ENCODE measurements at places on chromosomes 7 and 10.
A peak's percentile ranks its signal among the peaks of the same experiment; 100 is the strongest.

GRCh38 chr10:75451831-75452230 is 20.4 kb downstream of the LRMDA start:
- no peak for DNase-seq

GRCh38 chr7:100763556-100764140 is 30.3 kb downstream of the ZAN start:
- DNase-seq, result no peak

GRCh38 chr7:40747856-40748255 is 613.1 kb downstream of the SUGCT start:
- no peak for DNase-seq

GRCh38 chr7:99120501-99120900 is 23.4 kb downstream of the SMURF1 start:
- DNase-seq, result no peak

DNA sequence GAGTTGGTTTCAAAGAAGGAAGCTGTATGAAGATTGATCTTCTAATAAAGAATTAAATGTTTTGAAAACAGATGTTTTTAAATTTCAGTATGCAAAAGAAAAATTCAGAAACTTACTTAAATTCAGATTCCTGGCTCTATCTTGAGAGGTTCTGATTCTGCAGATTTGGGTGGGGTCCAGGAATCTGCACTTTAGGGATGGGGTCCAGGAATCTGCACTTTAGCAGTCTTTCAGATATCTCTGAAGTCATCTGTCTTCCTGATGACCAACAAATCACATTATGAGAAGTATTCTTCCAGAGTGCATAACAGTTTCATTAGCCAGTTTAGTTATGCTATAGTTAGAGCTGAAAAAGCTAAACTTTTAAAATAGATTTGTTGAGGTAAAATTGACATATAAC is 24.1 kb downstream of the ABRAXAS2 start:
- no peak for DNase-seq

DNA sequence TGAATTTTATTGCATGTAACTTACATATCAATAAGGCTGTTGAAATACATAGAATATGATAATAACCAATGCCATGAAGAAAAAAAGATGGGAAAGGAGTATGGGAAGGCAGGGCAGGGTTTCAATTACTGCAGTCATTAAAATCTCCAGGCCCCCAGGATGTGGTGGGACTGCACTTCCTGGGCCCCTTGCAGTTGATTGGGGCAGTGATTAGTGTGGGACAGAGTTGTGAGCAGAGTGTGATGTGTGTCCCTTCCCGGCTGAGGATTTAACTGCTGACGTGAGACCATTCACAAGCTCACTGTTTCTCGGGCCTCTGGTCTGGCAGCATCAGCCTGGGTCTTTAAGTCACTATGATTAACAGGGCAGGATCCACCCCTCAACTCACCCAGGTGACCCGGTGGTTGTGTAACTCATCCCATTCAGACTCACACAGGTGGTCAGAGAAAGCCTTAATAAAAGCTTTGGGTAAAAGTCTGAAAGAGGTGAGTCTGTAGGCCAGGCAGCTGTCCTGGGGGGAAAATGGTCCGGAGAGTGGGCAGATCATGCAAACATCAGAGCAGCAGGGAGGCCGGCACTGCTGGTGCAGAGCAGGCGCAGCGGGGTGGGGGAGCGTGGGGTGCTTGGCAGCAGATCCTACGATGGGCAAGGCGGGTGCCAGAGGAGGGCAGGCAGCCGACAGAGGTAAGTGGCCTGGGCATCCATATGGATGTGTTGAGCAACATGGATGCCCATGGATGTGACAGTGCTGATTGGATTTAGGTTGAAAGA is 36.3 kb upstream of the WDFY4 start:
- DNase-seq, result no peak

- no peak for DNase-seq
Observed at GRCh38 chr10:51510231-51510630, 189.2 kb downstream of the CSTF2T start.

- no peak for DNase-seq
Observed at GRCh38 chr7:157523766-157524421, 187.1 kb downstream of the DNAJB6 start.

GRCh38 chr7:154484943-154485342 is 432.7 kb downstream of the DPP6 start:
- no peak for DNase-seq

- DNase-seq, result no peak
Observed at GRCh38 chr7:7607010-7607409, 33.5 kb upstream of the UMAD1 start.

- no peak for DNase-seq
Observed at GRCh38 chr7:100835903-100836811, 8.8 kb upstream of the EPHB4 start.

- peak; percentile 37 for DNase-seq
Observed at GRCh38 chr7:954330-955238, at the start of gene ADAP1. TSS of gene ADAP1 (minus strand) at chr7:954680. CDS start at chr7:954477, 203 bp downstream.

- no peak for DNase-seq
Observed at GRCh38 chr7:16086743-16087142, 334.6 kb downstream of the CRPPA start.

- DNase-seq, result no peak
Observed at GRCh38 chr10:61730671-61731070, 67.9 kb downstream of the CABCOCO1 start.

- DNase-seq, result no peak
Observed at GRCh38 chr10:127254276-127254675, 57.9 kb upstream of the INSYN2A start.

GRCh38 chr7:149238051-149238450 is 1.4 kb upstream of the ZNF212 start:
- no peak for DNase-seq

- DNase-seq, result no peak
Observed at GRCh38 chr7:42880392-42880791, 31.5 kb downstream of the C7orf25 start.

DNA sequence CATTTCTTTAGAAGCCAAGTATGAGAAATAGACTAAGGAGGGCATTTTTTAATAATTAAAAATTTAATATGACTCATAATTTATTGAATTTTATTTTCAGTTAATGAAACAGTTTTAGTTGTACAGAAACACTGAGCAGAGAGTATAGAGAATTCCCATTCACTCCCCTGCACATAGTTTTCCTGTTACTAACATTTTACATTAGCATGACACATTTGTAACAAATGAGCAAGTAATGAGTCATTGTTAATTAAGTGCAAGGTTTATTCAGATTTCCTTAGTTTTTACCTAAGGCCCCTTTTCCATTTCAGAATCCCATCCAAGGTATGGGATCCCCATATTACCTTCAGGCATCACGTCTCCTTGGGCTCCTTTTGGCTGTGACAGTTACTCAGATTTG is 271.5 kb upstream of the FZD8 start:
- DNase-seq, result no peak

DNA sequence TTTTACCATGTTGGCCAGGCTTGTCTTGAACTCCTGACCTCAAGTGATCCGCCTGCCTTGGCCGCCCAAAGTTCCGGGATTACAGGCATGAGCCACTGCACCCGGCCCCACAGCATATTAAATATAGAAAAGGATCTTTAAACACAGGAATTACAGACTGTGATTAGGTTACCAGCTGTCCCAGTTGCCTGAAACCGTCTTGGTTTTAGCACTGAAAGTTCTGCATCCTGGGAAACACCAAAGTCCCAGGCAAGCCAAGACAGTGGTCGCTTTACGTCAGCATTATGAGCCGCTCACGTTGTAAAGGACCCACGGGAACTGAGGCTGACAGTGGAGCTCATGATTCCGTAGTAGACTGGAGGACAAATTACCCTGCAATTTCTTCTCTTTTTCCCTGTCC is 69.0 kb upstream of the FAM180A start:
- no peak for DNase-seq

- DNase-seq, result no peak
Observed at GRCh38 chr7:107972075-107972482, 30.9 kb downstream of the LAMB1 start.

GRCh38 chr10:68212721-68213352 is 19.1 kb downstream of the ATOH7 start:
- DNase-seq, result no peak

DNA sequence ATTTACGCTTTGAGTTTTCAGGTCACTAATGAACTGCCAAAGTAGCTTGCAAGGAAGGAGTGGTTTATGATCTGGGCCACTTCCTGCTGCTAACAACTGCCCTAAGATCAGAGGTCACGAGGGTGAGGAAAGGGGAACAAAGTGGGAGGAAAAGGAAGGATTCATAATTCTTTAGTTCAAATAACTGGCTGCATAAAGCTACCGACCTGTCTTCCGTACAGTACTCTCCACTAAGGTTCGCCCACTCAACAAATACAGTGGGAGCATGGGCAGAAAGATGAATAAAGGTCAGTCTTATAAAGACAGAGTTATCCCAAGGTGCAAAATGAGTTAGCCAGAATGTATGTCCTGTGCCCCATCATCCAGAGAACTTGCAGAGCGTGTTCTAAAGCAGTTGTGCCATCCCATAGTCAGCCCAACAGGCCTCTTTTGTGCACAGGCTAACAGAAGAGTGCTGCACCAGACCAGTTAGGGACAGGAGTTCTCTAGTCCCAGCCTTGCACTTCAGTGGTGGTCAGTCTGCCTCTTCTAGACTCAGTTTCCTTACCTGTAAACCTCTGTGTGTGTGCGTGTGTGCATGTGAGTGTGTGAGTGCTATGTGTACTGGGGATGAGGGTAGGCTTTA is 65.9 kb downstream of the CREB3L2 start:
- DNase-seq, result no peak

GRCh38 chr10:52353960-52354394 is 39.9 kb downstream of the DKK1 start:
- no peak for DNase-seq

- no peak for DNase-seq
Observed at GRCh38 chr10:61617586-61617985, 45.1 kb upstream of the CABCOCO1 start.

GRCh38 chr10:110655320-110655719 is 11.2 kb downstream of the RBM20 start:
- no peak for DNase-seq

DNA sequence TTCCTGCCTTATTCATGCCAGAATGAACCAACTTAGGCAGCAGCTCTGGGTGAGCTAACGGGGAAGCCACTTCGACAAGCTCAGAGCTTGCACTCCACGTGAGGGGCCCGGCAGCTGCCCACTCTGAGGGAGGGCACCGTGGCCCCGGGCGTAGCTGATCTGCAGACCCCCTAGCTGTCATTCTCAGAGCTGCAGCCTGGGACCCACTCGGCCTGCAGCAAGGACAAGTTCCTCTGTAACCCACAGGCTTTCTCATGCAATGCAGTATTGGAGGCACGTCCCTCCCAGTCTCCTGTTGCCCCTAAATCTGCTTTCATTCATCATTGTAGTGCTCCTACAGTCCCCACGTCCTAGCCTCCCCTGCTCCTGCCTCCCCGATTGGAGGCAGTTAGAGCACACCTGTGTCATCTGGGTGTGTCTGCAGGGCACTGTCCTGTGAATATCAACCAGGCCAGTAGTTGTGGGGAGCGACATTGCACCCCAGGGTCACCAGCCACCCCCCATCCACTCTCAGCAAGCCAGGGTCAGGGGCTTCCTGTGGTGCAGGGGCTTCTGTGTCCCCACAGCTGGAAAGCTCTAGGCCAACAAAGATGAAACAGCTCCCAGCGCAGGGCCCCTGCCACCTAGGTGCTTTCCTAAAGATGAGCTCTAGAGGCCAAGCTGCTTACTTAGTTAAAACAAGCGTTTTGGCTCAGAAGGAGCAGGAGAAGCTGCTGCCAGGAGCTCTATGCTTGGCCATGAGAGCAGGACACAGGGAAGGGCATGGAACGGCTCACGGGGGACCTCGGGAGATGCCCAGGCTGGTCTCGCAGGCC is 333.6 kb downstream of the ADARB2 start:
- DNase-seq, result no peak

- peak; percentile 92 for DNase-seq
Observed at GRCh38 chr7:101138213-101138870, 11.4 kb downstream of the SERPINE1 start.

- DNase-seq, result no peak
Observed at GRCh38 chr10:44948642-44949041, 11.0 kb upstream of the RASSF4 start.

- no peak for DNase-seq
Observed at GRCh38 chr10:110759523-110759922, 112.2 kb upstream of the PDCD4 start.

- no peak for DNase-seq
Observed at GRCh38 chr10:124062390-124062789, 31.0 kb downstream of the CHST15 start.

DNA sequence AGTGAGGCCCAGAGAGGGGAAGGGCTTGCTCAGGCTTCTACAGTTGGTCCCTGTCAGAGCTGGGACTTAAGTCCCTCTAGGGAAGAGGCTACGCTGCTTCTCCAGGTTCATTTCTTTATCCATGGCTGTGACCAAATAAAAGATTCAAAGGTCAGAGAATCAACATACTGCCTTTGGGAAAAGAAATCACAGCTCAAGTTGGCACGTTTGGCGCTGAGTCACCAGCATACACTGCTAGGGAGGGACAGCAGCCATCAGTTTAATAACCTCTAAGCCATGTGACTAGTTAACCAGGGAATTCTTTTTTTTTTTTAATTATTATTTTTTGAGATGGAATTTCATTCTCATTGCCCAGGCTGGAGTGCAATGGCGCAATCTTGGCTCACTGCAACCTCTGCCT is 28.4 kb upstream of the CRHR2 start:
- DNase-seq, result no peak

DNA sequence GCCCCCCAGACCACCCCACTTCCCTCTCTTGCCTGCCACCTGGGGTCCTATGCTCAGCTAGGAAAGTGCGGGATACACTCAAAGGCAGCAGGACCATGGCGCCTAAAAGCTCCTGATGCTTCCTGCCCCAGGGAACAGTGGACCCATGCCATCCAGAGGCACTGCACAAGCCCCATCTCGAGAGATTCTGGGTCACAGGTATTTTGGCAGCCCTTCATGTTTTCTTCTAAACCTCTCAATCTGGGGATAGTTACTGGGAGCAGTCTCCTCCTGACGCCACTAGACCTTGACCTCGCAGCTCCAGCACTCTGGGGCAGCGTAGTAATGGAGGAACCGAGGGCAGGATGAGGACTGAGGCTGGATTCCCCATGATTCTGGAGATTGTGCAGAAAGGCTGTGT is 107.1 kb downstream of the GRK5 start:
- no peak for DNase-seq

DNA sequence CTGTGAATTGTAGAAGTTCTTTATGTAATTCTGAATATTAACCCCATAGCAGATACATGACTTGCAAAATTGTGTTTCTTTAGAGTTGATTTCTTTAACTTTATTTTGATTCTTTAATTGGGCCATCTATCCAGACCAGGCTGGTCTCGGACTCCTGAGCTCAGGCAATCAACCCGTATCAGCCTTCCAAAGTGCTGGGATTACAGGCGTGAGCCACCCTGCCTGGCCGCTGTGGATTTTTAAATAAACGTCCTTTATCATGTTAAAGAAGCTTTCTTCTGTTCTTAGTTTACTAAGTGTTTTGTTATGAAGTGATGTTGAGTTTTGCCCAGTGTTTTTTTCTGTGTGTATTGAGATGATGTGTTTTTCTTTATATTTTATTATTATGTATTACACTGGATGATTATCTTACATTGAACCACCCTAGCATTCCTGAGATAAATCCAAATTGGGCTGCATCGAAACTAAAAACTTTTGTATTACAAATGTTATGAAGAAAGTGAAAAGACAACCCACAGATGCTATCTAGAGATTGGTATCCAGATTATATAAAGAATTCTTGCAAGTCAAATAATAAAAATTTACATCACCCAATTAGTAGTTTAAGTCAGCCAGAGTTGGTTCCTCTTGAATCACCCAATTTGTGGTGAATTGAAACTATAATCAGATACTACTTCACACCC is 118.1 kb downstream of the TPST1 start:
- no peak for DNase-seq

GRCh38 chr10:31745612-31746376 is 182.8 kb downstream of the ARHGAP12 start:
- peak; percentile 76 for DNase-seq

Data from stimulated activated CD4-positive, alpha-beta T cell treated with anti-CD3 and anti-CD28 coated beads, Interleukin-1b, Interleukin-23, amount 100 ng/mL, for 48 hours (primary cell).